ENCODE measurements at places on chromosomes 11 and 22. TPM values are rescaled to one million over a fixed set of nuclear protein-coding genes. Genes with fewer than 3 reads are reported as not detected.

Gene SLC1A2
- not detected for total RNA-seq

Gene XKR3
- not detected for total RNA-seq

Gene RFPL1
- total RNA-seq: not detected

Gene OR52I2
- not detected for total RNA-seq

Gene CD6
- total RNA-seq: not detected

Gene APLNR
- not detected for total RNA-seq

Gene HORMAD2
- total RNA-seq: not detected

Gene MYEOV
- 1.9 TPM for total RNA-seq

Gene STX3
- total RNA-seq: 58.0 TPM

Gene CCDC89
- total RNA-seq: not detected

Gene IGSF22
- total RNA-seq: not detected

Gene LMO2
- total RNA-seq: 23.0 TPM
